ENCODE measurements at places on chromosomes 16 and 17. TPM values are rescaled to one million over a fixed set of nuclear protein-coding genes. Genes with fewer than 3 reads are reported as not detected.

DNA sequence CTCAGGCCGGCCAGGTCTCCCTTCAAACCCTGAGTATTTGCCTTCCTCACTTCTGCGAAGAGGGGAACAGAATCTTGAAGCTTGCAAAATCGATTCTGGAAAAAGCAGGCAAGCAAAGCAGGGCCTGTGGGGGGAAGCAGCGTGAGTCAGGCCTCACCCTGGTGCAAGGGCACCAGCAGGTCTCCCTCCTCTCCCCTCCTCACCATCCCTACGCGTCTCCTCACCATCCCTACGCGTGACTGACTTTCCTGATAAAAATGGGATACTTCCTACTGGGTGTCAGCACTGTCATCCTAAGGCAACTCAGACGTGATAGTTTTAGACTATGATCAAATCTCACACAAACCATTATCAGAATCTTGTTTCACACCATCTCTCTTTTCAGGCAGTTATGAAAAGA is 12.1 kb downstream of the CMTM3 start:
- H3K27me3 ChIP-seq: no peaks in the 10 kb centered on the region
- H3K36me3 ChIP-seq: peaks cover 19% of the 10 kb centered on the region

DNA sequence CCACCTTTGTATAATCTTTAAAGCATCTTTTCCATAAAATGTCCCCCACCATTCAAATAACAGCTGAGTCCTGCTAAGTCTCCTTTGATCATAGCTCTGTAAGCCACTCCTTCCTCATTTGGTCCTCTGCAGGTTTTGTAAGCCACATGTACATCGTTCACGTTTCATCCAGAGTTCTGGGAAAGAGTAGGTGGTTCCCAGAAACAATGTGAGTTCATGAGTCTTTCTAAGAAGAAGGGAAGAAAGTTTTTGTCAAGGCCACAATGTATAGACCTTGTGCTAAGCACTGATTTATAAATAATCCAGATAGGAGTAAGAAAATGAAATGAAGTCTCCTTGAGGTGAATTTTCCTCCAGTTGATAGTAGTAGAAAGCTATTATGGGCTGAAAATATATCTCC is 8.7 kb upstream of the ANKS4B start:
- H3K4me1 ChIP-seq: no peaks in the 10 kb centered on the region
- no peak overlapping the region for H3K4me3 ChIP-seq
- H3K27ac ChIP-seq: no peak overlapping the region
- DNase-seq: no peak
- no peaks in the 10 kb centered on the region for H3K36me3 ChIP-seq

- no peak overlapping the region for H3K27ac ChIP-seq
- peaks cover 30% of the 10 kb centered on the region for H3K4me1 ChIP-seq
- H3K27me3 ChIP-seq: peaks cover 29% of the 10 kb centered on the region
- no peaks in the 10 kb centered on the region for H3K36me3 ChIP-seq
- H3K4me3 ChIP-seq: no peak overlapping the region
Measured at GRCh38 chr17:81428948-81429774, 33.9 kb downstream of the BAHCC1 start.

- peak overlapping the region; percentile 52 for H3K4me3 ChIP-seq
- peak; percentile 39 for DNase-seq
- no peak overlapping the region for H3K27ac ChIP-seq
- H3K4me1 ChIP-seq: peaks cover 20% of the 10 kb centered on the region
- peaks cover 5% of the 10 kb centered on the region for H3K27me3 ChIP-seq
Measured at GRCh38 chr16:58501242-58502131, 1.5 kb downstream of the NDRG4 start.

DNA sequence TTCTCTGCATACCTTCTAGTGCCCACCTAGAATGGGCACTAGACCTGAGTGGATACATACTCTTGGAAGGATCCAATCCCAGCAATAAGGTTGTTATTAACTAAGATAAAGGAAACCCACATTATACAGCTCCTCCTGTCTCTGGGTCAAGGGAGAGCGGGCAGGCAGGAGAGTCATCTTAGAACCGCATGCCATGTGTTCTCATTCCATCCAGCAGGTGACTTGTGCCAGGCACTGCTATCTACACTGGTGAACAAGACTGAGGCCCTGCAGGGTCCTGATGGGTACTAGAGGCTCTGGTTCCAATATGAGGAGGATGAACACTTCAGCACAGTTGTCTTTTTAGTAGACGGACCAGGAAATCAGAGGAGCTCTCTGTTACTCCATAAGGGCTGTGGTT is 5.9 kb upstream of the CD300H start:
- no peak overlapping the region for H3K4me3 ChIP-seq
- no peaks in the 10 kb centered on the region for H3K4me1 ChIP-seq
- peaks cover 7% of the 10 kb centered on the region for H3K27me3 ChIP-seq
- no peaks in the 10 kb centered on the region for H3K36me3 ChIP-seq
- DNase-seq: no peak
- no peak overlapping the region for H3K27ac ChIP-seq

GRCh38 chr17:70295329-70295728 is 126.0 kb downstream of the KCNJ2 start:
- H3K4me3 ChIP-seq: no peak overlapping the region
- no peak overlapping the region for H3K27ac ChIP-seq
- H3K36me3 ChIP-seq: no peaks in the 10 kb centered on the region
- DNase-seq: no peak
- no peaks in the 10 kb centered on the region for H3K27me3 ChIP-seq
- no peaks in the 10 kb centered on the region for H3K4me1 ChIP-seq

- no peak for DNase-seq
- H3K27ac ChIP-seq: no peak overlapping the region
- no peaks in the 10 kb centered on the region for H3K27me3 ChIP-seq
- H3K4me1 ChIP-seq: no peaks in the 10 kb centered on the region
Measured at GRCh38 chr16:65781363-65781762, 585.1 kb upstream of the CDH5 start.

DNA sequence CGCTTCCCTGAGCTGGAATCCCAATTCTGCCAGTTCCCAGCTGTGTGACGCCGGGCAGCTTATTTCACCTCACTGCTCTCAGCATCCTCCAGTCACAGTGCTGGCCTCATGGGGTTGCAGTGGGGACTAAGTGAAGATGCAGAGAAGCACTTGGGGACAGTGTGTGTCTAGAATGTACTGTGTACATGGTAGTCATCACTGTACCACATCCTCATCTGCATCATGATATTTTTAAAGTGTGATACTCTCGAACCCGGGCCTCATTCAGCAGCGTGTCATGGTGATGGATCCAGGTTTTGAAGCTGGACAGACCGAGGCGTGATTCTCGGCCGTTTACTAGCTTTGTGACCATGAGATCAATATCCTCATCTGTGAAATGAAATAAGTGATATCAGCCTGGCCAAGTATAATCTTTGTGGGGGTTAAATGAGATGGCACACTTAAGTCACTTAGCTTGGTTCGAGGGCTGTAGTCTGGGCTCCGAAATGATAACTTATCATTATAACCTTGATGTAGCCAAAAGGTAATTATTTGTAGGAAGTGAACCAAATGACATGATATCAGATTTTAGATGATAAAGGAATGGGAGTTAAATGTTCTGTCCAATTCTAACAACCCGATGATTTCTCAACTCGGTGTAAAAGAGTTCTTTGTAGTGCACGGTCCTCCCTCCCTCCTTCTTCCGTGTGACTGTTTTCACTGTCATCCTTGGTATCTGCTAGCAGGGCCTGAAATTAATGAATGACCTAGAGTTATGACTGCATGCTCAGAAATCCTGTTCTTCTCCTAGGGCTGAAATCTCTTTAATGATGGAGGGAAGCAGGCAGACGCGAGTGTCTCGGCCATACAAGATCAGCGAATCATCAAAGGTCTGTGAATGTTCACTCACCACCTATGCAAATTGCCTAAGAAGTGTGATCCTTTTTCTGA is 2.0 kb downstream of the KLHL36 start:
- no peak overlapping the region for H3K4me3 ChIP-seq
- peaks cover 67% of the 10 kb centered on the region for H3K4me1 ChIP-seq
- H3K27ac ChIP-seq: no peak overlapping the region
- DNase-seq: no peak

- no peak overlapping the region for H3K27ac ChIP-seq
- H3K4me1 ChIP-seq: peaks cover 4% of the 10 kb centered on the region
- H3K36me3 ChIP-seq: no peaks in the 10 kb centered on the region
- H3K4me3 ChIP-seq: no peak overlapping the region
- DNase-seq: no peak
Measured at GRCh38 chr17:50627782-50628601, 6.7 kb upstream of the ABCC3 start.

DNA sequence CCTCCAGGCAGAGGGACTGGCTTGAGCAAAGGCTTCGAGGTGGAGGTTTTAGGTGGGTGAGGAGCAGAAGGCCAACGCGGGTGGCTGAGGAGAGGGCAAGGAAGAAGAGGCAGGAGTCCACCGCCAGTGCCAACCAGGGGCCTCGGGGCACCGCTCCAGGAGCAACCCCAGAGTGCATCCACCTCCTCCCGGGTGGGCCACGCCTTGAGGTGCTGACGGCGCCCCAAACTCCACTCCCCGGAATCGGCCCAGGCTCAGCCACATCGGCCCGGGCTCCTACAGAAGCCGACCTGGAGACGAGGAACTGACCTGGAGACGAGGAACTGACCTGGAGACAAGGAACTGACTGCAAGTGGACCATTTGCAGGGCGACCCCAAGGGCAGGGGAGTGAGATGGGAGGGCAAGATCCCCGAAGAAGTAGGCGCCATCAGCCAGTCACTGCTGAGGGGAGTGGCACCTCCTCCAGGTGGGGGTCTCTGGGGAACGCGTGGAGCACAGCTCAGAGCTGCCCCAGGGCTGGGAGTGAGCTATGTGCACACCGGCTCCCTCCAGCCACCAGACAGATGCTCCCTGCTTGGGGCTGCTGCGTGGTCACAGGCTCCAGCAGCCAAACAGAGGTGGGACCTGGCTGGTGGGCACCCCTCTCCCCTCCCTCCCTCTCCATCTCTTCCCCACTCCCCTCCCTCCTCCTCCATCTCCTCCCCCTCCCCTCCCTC is 29.2 kb upstream of the CBFA2T3 start:
- H3K4me3 ChIP-seq: no peak overlapping the region
- DNase-seq: no peak
- no peaks in the 10 kb centered on the region for H3K36me3 ChIP-seq
- no peak overlapping the region for H3K27ac ChIP-seq
- no peaks in the 10 kb centered on the region for H3K27me3 ChIP-seq
- H3K4me1 ChIP-seq: no peaks in the 10 kb centered on the region

GRCh38 chr17:43042025-43042628 is 17.1 kb downstream of the RND2 start:
- no peaks in the 10 kb centered on the region for H3K27me3 ChIP-seq
- H3K36me3 ChIP-seq: no peaks in the 10 kb centered on the region
- H3K27ac ChIP-seq: no peak overlapping the region
- no peak for DNase-seq

- peak overlapping the region; percentile 91 for H3K27ac ChIP-seq
- DNase-seq: no peak
- peaks cover 34% of the 10 kb centered on the region for H3K4me1 ChIP-seq
Measured at GRCh38 chr17:63549289-63549945, 860 bp upstream of the DCAF7 start.

VASN gene
- total RNA-seq: 0.11 TPM

ZSCAN10 gene
- total RNA-seq: 0.15 TPM

KRTAP4-6 gene
- total RNA-seq: not detected

ENPP7 gene
- total RNA-seq: not detected
